GM12878 (cell line): ENCODE measurements at places on chromosomes 4 and X. TPM values are rescaled to one million over a fixed set of nuclear protein-coding genes. Genes with fewer than 3 reads are reported as not detected.
A peak's percentile ranks its signal among the peaks of the same experiment; 100 is the strongest.

The TASL gene
- total RNA-seq: 11.8 and 12.4 TPM in 2 replicates

The POLR2B gene
- 101 and 103 TPM in 2 replicates for total RNA-seq

The CA5B gene
- 4.2 and 6.0 TPM in 2 replicates for total RNA-seq

The PRDM8 gene
- total RNA-seq: 1.5 and 1.6 TPM in 2 replicates

DNA sequence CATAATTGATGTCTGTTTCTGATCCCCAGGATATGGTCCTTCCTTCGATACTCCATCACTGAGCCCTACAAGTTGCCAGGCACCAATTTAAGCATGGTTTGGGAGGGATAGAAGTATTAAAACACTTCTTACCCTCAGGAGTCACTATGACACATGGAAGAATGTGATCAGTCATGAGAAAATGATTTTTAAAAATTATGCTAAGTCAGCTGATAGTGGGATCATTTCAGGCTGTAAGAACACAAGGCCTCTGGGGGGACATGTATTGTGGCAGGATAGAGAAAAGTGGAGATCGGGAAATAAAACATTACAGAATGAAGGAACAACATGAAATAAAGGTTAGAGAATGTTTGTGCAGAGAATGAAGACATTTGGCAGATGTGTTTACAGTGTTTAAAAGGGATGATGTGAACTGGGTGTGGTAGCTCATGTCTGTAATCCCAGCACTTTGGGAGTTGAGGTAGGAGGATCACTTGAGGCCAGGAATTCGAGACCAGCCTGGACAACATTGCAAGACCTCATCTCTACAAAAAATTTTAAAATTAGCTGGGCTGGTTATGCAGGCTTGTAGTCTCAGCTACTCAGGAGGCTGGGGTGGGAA, 64.0 kb downstream of the ELOVL6 start:
- no peak overlapping the region for H3K27ac ChIP-seq
- H3K27me3 ChIP-seq: no peaks in the 10 kb centered on the region
- DNase-seq: no peak

DNA sequence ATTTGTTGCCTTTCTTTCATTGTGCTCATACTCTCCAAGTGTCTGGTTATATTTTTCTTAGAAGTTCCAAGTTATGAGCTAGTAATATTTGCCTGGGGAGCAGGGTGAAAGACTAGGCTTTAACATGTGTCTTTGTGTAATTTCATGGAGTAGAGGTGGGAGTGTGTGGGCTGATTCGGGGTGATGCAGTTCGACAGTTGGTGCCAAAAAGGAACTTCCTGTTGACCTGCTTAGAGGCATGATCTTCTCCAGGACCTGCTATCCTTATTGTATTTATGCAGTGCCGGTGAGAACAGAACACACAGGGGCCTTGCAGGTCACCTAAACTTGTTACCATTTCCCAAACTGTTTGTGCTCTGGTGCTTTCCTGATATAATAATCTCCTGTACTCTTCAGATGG, 21.2 kb downstream of the USP53 start:
- no peaks in the 10 kb centered on the region for H3K27me3 ChIP-seq
- peaks cover 11% of the 10 kb centered on the region; the same call in 1 of the 2 replicates for H3K4me1 ChIP-seq
- H3K4me3 ChIP-seq: no peak overlapping the region
- H3K36me3 ChIP-seq: no peaks in the 10 kb centered on the region

DNA sequence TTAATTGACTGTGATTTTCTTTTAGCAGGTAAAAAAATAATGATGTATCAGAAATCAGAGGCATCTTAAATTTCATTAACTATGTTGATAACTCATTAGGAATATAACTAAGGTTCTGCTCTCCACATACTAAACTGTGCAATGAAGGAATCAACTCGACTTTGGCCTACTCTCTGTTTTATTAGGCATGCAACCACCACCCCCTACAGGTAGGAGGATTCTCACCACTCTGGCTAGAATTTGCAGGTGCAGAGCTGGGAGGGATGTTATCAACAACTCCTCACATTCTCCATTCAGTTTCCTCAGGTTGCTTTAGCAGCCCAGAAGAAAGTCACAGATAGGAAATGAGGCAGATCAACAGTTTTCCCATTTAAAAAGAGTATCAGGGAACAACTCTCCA, 160.1 kb downstream of the COX18 start:
- H3K27ac ChIP-seq: no peak overlapping the region
- H3K4me3 ChIP-seq: no peak overlapping the region
- DNase-seq: no peak
- H3K27me3 ChIP-seq: no peaks in the 10 kb centered on the region
- H3K4me1 ChIP-seq: no peaks in the 10 kb centered on the region
- no peaks in the 10 kb centered on the region for H3K36me3 ChIP-seq

DNA sequence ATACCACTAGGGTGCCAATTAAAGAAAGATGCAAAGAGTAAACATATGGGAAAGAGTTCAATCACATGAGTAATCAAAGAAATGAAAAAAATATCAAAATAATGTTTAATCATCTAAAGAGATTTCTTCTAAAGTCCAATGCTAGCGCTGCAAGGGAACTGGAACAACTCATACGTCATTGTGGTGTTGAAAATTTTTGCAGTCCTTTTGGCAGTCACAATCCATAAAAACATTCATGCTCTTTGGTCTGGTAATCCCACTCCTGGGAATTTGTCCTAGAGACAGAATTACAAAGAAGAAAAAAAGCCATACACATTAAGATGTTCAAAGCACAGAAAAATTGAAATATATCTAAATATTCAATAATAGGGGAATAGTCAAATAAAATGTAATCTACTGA, 4.6 kb downstream of the P2RY4 start:
- no peak overlapping the region for H3K4me3 ChIP-seq
- H3K4me1 ChIP-seq: no peaks in the 10 kb centered on the region
- no peak for DNase-seq
- H3K36me3 ChIP-seq: no peaks in the 10 kb centered on the region

GRCh38 chr4:1492142-1492457, 85.9 kb upstream of the NKX1-1 start:
- no peaks in the 10 kb centered on the region for H3K4me1 ChIP-seq
- no peak overlapping the region for H3K27ac ChIP-seq
- no peak for DNase-seq
- no peaks in the 10 kb centered on the region for H3K36me3 ChIP-seq
- no peaks in the 10 kb centered on the region for H3K27me3 ChIP-seq

- no peak for DNase-seq
- H3K27ac ChIP-seq: no peak overlapping the region
- H3K36me3 ChIP-seq: no peaks in the 10 kb centered on the region
- H3K4me3 ChIP-seq: no peak overlapping the region
- no peaks in the 10 kb centered on the region for H3K27me3 ChIP-seq
These were observed 72.0 kb upstream of the DHRSX start for GRCh38 chrX:2572740-2573139.

- no peaks in the 10 kb centered on the region for H3K36me3 ChIP-seq
- peak; percentile 41 for DNase-seq
- H3K27me3 ChIP-seq: no peaks in the 10 kb centered on the region
- peak within 1 kb of the TSS; percentile 96 for H3K4me3 ChIP-seq
- H3K4me1 ChIP-seq: peaks cover 15% of the 10 kb centered on the region
- H3K27ac ChIP-seq: peak within 1 kb of the TSS; percentile 71
These were observed at the start of gene CASP6 for GRCh38 chr4:109702950-109703663. TSS of gene CASP6 (minus strand) at chr4:109703445. CDS start at chr4:109703395, 50 bp downstream.

DNA sequence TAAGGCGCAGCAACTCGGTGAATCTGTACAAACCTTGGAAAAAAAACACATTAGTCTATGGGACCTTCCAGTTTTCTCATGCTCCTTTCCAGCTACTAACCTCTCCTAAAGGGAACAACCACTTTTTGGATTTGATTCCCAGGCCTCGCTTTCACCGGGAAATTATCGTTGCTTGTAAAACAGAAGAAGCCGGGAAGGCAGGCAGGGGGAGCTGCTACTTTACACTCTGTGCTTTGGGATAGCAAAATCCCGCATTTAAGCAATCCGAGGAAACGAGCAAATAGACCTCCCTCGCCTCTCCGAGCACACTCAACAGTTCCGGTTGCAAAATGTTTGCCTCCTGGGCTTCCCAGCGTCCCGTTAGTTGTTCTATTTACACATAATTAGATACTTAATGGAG, 1.2 kb downstream of the CD38 start:
- peak overlapping the region; percentile 72 for H3K4me3 ChIP-seq
- H3K27ac ChIP-seq: peak overlapping the region; percentile 38; the same call in 1 of the 2 replicates

DNA sequence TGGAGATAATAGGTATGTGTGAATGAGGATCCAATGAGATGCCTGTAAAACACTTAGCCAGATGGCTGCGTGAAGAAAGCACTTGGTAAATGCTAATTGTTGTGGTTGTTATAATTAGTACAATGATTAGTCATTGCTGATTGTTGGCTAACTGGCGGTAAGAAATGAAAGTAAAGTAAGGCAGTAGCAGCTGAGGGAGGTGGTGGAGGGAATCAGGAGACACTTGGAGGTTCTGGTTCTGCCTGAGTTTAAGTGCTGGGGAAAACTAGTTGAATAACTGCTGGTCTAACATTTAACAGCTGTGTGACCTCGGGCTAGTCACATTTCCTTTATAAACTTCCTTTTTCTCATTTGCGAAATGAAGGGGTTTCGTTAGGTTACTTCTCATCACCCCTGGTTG, 30.9 kb downstream of the CD38 start:
- H3K27ac ChIP-seq: peak overlapping the region; percentile 20; the same call in 1 of the 2 replicates
- H3K4me3 ChIP-seq: no peak overlapping the region
- no peaks in the 10 kb centered on the region for H3K36me3 ChIP-seq
- H3K27me3 ChIP-seq: no peaks in the 10 kb centered on the region
- peaks cover 12% of the 10 kb centered on the region; the same call in 1 of the 2 replicates for H3K4me1 ChIP-seq
- DNase-seq: peak; percentile 45
